T-helper 1 cell (primary cell): ENCODE measurements at places on chromosomes 2 and 18.

DNA sequence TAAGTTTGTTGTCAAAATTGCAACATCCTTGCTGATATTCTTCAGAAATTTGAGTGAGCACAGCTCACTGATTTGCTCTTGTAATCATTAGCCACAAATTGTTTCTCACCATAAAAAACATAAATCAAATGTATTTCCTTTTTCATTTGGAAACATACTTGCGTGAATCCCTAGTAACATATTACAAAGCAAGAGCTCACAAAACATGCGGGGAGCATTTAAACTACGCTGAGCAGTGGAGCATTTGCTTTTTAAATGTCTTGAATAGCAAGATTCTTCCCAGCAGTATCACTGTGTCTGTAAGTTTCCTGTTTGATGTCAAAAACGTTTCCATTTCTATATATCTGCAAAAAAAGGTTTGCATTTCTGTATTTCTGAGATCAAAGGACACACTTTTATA is 788.3 kb upstream of the SALL3 start:
- no peak for DNase-seq

GRCh38 chr18:13910501-13910900 is 4.8 kb downstream of the MC2R start:
- DNase-seq = no peak

- DNase-seq = no peak
Measured at GRCh38 chr2:215749092-215749957, 264.0 kb downstream of the MREG start.

DNA sequence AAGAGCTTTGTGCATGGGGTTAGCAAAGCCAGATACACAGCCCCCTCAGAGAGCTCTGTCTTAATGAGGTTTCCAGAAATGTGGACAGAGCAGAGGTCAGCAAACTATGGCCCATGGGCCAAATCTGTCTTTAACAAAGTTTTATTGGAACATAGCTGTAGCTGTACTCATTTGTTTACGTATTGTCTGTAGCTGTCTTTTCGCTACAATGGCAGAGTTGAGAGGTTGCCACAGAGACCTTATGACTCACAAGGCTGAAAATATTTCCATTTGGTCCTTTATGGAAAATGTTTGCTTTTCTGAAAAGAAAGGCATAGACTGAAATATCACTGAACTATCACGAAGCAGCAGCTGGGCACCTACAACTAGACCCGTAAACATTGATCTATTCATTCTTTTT is 841.8 kb downstream of the SLC4A3 start:
- DNase-seq = no peak

GRCh38 chr2:9102861-9103662 is 99.6 kb upstream of the MBOAT2 start:
- DNase-seq = no peak
